CD14-positive monocyte (primary cell): ENCODE measurements at places on chromosomes 13 and 19.

- DNase-seq = no peak
These were observed 780 bp downstream of the ACP4 start for GRCh38 chr19:50790922-50791467.

DNA sequence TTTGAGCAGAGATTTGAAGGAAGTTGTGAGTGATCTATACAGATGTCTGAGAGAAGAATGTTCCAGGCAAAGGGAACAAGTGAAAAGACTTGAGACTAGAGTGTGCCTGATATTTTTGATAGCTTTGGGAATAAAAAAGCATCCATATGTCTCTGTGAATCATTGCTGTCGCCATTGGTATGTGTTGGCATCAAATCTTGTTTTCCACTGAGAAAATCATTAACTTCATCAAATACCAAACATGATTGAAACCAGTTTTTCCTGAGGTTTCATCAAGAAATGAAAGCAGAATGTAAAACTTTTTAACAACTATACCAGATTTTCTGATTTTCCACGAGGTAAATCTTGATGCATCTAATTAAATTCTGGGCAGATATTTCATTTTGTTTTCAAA is 862.6 kb downstream of the DIAPH3 start:
- no peak for DNase-seq

DNA sequence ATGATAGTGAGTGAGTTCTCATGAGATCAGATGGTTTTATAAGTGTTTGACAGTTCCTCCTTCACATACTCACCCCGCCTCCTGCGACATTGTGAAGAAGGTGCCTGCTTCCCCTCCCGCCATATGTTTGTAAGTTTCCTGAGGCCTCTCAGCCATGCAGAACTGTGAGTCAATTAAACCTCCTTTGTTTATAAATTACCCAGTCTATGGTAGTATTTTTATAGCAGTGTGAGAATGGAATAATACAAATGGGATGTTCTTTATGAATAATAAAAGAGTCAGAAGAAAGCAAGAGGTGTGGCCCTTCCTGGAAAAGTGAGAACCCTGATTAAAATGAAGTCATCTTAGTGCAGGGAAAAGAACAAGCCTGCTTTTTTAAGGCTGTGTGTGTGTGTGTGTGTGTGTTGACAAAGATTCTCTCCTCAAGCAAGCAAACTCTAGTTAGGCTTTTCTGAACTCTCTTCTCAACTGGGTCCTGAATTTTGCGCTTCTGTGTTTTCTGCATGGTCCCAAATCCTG is 18.8 kb upstream of the ARGLU1 start:
- DNase-seq = no peak

DNA sequence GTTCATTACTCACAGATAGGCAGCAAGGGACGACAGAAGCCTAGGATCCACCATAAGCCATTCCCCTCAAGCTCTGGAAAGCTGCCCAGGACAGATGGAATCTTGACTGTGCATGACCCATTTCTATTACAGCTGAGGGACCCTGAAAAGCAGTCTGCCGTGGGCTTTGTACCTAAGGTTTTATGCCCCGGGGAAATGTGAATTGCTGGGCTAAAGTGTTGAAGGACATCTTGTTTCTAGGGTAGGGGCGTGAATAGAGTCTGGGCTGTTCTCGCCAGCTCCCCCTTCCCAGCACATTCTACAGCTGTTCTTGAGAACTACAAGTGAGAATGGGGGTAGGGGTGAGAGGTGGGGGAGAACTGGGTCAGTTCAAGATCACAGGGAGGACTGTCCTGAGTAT is 53.6 kb upstream of the TMTC4 start:
- no peak for DNase-seq

GRCh38 chr19:38287604-38288003 is 16.4 kb upstream of the C19orf33 start:
- DNase-seq = peak; percentile 83

DNA sequence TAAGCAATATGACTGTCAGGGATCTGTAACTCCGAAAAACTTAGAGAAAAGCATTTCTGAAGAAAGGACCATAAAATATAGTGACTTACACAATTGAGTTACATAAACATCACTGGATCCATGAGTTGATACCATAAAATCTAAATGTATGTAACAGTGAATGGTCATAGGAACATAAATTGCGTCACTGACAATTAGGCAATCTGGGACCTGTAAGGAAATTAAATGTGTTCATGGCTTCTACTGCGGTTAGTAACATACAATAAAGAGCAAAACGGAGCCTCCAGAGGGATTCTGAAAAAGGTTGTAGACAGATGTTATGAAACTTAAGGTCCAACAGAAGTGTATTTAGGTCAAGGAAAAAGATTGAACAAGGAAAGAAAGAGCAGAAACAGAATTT is 27.1 kb downstream of the POU4F1 start:
- peak; percentile 24 for DNase-seq

- no peak for DNase-seq
These were observed 595.5 kb downstream of the TBC1D4 start for GRCh38 chr13:74886502-74886901.

- DNase-seq = no peak
These were observed 69.2 kb downstream of the INSR start for GRCh38 chr19:7224995-7225394.

DNA sequence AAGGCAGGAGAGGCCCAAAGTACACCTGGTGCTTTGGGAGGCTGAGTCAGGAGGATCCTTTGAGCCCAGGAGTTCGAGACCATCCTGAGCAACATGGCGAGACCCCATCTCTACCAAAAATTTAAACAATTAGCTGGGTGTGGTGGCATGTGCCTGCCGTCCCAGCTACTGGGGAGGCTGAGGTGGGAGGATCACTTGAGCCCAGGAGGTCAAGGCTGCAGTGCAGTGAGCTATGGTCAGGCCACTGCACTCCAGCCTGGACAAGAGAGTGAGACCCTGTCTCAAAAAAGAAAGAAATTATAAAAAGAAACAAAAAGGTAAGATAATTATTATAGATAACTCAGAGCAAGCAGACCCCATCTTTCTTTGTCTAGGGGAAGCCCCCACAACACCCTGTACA is 1.9 kb downstream of the HOMER3 start:
- DNase-seq = no peak

DNA sequence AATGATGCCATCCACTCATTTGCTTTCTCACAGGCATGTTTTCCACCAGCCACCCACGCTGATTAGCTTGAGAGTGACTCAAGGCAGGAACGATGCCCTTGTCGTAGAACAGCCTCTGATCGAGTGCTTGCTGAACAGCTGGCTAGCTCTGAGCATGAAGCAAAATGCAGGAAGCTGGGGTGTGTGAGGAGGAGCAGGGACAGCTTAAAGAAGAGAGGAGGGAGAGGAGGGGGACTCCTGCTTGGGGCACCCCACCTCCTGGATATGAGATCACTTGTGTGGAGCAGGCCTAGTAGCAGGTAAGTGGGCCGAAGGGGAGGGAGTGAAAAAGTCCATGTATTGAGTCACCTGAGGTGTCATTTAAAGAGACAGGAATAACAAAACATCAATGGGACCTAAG is 48.8 kb downstream of the IRS2 start:
- DNase-seq = no peak

DNA sequence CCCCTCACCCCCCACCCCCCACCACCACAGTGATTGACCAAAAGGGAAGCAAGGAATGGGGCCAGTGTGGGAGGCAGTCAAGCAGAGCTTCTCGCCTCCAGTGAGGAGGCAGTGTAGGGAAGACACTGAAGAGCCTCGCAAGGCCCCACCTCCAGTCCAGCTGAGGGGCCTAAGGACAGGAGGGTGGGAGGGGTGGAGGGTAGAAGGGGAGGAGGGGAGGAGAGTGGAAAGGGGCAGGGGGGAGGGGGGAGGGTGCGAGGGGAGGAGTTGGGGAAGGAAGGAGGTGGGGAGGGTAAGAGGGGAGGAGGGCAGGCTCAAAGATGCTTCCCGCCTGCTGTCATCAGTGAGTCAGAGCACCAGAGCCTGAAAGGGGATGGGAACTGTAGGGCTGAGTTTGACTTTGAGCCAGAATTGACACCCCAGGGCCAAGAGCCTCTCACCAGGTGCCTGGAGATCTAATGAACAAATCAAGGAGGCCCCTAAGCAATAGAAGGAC is 786.2 kb downstream of the UQCRFS1 start:
- DNase-seq = no peak

GRCh38 chr13:89554801-89555200 is 1792.7 kb upstream of the MIR17HG start:
- DNase-seq = no peak
